ENCODE measurements at places on chromosomes 16 and 17. TPM values are rescaled to one million over a fixed set of nuclear protein-coding genes. Genes with fewer than 3 reads are reported as not detected.

PABPN1L gene
- total RNA-seq: not detected

GRCh38 chr17:37826497-37827430 lies 81.9 kb upstream of the HNF1B start:
- DNase-seq: no peak

GRCh38 chr17:4116516-4116915 lies 26.3 kb downstream of the ZZEF1 start:
- DNase-seq: no peak

CLEC19A gene
- total RNA-seq: not detected

TUBG2 gene
- 12.7 TPM for total RNA-seq

DNA sequence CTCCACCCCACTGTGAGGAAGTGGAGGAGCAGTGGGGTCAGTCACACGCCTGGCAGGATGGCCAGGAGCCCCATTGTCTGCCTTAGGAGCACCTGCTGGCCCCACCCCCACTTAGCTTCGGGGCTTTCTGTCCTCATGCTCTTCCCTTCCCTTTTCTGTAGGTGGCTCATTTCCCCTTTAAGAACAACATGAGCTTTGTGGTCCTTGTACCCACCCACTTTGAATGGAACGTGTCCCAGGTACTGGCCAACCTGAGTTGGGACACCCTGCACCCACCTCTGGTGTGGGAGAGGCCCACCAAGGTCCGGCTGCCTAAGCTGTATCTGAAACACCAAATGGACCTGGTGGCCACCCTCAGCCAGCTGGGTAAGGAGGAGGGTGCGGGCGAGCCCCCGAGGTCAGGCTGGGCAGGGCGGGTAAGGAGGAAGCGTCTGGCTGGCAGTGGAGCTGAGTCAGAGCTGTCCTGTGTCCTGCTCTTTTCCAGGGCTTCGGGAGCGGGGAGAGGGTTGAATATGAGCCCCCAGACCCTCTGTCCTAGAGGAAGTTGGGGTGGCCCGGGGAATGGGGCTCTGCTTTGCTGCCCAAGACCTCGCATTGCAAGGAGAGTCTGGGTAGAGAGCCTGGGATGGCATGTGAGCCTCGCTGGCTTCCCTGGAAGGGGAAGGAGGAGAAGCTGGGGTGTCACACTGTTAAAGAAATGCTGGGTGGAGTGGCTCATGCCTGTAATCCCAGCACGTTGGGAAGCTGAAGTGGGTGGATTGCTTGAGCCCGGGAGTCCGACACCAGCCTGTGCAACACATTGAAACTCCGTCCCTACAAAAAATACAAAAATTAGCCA lies 9.2 kb upstream of the SERPINF1 start:
- DNase-seq: no peak
